ENCODE measurements at places on chromosomes 7 and 10.

GRCh38 chr10:75607576-75607975 is 176.2 kb downstream of the LRMDA start:
- no peak for DNase-seq

GRCh38 chr7:24436131-24436920 is 136.9 kb upstream of the PALS2 start:
- no peak for DNase-seq

DNA sequence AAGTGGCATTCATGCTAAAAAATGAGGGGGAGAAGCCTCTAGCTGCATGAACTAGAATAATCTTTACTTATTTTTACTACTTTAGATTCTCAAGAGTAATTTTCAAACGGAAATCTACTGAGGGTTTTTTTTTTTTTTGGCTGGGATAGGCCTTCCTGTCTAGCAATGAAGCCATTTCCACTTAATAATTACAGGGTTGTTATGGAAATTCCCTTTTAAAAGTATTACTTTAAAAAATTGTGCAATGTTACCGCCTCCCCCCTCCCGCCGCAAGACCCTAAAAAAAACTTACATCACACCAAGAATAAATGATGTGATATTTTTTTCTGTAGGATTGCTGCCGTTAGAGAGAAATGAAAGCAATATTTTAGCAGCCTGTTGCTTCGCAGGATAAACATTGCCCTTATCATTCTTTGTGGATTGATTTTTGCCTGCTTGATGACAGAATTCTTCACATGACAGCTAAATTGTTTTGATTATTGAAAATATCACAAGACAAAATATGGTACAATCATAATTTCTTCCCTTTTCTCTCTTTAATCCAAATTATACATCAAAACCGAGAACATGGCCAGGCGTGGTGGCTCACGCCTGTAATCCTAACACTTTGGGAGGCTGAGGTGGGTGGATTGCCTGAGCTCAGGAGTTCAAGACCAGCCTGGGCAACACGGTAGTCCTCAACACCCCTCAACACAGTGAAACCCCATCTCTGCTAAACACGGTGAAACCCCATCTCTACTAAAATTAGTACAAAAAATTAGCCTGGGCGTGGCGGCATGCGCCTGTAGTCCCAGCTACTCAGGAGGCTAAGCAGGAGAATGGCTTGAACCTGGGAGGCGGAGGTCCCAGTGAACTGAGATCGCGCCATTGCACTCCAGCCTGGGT is 32.8 kb downstream of the ARL4A start:
- no peak for DNase-seq

DNA sequence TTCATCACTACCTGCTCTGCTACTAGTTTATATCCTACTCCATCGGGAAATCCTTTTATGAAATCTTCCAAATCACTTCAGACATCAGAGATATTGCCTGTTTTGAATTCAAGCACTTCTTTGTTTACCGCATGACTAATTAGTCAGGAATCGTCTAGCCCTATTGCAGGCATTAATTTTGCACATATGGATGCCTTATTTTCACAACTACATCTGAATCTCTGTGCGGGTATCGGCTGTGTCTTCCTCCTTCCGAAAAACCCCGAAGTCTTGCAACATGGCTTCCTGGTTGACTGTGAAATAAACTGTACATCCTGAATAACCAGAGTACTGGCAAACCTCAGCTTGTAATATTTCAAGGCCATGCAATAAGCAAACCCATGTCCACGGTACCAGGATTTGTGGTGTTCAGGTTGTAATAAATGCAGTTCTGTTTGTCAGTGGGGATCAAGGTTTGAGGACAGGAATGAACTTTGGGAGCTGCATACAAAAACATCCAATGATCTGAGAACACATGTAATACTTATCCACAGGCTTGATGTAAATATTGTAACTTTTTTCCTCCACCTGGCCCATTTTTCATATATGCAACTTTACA is 642.1 kb downstream of the PARD3 start:
- no peak for DNase-seq

GRCh38 chr10:30151581-30152389 is 92.4 kb upstream of the JCAD start:
- DNase-seq = no peak

GRCh38 chr10:95792874-95793285 is 36.9 kb downstream of the ENTPD1 start:
- peak; percentile 43 for DNase-seq

DNA sequence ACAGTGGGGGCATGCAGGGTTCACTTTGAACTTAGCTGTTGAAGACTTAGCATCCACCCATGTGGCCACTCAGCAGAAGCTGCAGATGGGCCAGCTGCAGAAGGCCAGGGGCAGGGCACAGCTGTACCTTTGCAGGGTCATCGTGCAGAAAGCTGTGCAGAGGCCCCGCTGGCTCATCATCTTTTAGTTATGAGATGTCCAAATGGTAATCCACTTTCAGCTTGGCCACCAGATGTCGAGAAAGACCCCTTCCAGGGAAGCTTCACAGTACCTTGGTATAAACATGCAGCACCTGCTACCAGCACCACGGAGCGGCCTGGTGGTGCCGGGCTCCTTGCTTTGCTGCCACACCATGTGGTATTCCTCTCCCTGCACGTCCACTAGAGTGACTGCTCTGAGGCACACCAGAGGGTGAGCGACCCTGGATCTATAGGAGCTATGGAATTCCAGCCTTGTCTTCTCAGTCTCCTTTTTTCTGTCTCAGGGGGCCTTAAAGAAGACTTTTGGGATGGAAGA is 74.2 kb upstream of the LAMB4 start:
- no peak for DNase-seq

- DNase-seq = no peak
Observed at GRCh38 chr7:100509231-100509630, 25.5 kb downstream of the NYAP1 start.

- no peak for DNase-seq
Observed at GRCh38 chr7:101865455-101865854, 48.0 kb downstream of the CUX1 start.

GRCh38 chr10:71829171-71829570 is 21.9 kb downstream of the PSAP start:
- DNase-seq = no peak

All from mucosa of gallbladder (tissue), 1 donor.